ENCODE measurements at places on chromosomes 13 and 19.

GRCh38 chr19:55391702-55392615, 6.2 kb downstream of the RPL28 start:
- no peak for DNase-seq

DNA sequence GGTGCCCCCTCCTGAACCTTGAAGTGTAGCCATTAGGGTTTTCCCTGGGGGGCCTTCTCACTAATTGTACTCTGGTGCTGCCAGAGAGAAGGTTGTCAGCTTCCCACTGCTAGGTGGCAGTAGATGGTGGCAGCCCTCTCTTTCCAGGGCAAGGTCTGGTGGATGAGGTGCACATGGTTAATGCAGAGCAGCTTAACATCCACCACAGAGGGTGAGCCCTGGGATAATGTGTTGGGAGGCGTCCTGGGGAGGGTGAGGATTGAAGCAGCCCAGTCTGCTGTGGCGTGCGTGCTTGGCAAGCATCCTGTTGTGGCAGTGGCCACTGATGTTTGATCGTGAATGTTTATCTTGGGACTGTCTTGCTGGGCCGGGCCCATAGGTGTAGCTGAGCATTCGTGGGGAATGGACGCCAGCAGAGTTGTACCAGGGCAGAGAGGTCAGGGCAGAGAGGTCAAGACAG, 5.8 kb downstream of the EGLN2 start:
- DNase-seq: no peak

- no peak for DNase-seq
Observed at GRCh38 chr13:27493981-27494380, 43.6 kb upstream of the MTIF3 start.

- DNase-seq: no peak
Observed at GRCh38 chr19:44925114-44925891, 10.9 kb downstream of the APOC1 start.

GRCh38 chr19:5961969-5962945, 15.7 kb downstream of the RANBP3 start:
- no peak for DNase-seq

- DNase-seq: peak; percentile 95
Observed at GRCh38 chr19:17419621-17420474, at the start of gene MVB12A. Gene MVB12A, plus strand, starts transcription at chr19:17420047. Its CDS starts 89 bp downstream, at chr19:17420136.

- peak; percentile 14 for DNase-seq
Observed at GRCh38 chr13:46387064-46387851, at the start of gene RUBCNL. Gene RUBCNL, minus strand, starts transcription at chr13:46387252. Its CDS starts 14,777 bp downstream, at chr13:46372475.

DNA sequence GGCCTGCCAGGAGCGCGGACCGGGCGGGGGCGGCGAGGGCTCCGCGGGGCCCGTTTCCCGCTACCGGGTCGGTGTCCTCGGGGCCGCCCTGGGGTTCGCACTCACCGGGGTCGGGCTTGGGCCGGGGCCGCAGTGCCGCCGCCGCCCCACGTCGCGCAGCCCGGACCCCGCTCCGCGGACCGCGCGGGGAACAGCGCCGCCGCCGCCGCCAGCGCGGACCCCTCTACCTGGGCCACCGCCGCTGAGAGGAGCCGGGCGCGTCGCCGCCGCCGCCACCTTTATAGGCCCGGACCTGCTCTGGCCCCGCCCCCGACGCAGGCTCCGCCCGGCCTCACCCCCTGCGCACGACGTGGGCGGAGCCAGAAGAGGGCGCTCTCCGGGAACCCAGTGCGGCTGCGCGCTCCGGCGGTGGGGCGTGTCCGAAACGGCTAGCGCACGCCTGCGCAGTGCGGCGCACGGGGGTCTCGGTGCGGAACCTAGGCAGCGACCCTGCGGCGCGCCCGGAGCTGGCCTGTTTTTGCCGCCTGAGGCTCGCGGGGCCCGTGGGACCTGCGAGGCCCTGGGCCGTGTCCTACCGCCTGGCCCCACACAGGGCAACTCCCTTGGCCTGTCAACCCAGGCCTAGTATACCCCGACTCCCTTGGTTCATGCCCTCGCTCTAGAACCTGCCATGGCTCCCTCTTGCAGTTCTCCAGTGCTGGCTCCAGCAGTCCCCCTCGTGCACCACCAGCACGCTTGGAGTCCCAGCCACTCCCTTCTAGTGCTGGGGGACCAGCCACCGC, at the start of gene MKNK2:
Gene MKNK2 (minus strand): TSS at position 254 of the 782 bp plus-strand sequence. CDS start 393 bp downstream, outside the sequence.
- DNase-seq: peak; percentile 79

DNA sequence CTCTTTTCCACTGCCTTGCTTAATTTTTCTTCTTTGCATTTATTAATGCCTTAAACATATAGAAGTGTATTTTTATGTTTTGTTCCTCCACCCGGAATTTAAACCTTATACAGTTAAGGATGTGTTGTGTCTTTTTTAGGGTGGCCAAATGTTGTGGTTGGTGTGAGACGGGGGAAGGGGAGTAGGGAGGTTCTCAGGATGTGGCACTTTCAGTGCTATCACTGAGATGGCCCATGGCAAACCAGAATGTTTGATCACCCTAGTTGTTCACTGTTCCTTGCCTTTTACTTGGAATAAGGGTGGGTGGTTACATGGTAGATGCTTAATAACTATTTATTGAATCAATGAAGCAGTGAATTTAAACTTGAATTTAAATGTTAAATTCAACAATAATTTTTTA, 216.0 kb upstream of the SLITRK1 start:
- no peak for DNase-seq

GRCh38 chr19:48250290-48251025, 5.3 kb downstream of the CARD8 start:
- no peak for DNase-seq

GRCh38 chr19:2084993-2085720, 11.0 kb downstream of the MOB3A start:
- DNase-seq: no peak

DNA sequence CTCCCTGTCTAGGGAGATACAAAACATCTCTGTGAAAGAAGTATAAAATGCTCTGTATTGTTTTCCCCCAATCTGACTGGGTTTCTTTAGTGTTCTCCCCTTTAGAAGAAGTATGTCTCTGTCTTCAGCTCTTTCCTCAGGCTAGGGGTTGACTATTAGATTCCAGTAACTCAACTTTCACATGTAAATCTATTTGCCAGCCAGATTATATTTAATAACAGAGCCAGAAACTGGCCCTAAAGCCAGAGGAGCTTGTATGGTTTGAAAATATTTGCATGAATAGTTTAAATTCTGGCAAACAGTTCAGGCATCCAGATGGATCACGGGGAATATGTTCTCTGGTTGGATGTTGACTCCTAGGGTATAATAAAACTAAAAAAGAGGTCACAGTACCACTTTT, 22.3 kb upstream of the CYSLTR2 start:
- no peak for DNase-seq

DNA sequence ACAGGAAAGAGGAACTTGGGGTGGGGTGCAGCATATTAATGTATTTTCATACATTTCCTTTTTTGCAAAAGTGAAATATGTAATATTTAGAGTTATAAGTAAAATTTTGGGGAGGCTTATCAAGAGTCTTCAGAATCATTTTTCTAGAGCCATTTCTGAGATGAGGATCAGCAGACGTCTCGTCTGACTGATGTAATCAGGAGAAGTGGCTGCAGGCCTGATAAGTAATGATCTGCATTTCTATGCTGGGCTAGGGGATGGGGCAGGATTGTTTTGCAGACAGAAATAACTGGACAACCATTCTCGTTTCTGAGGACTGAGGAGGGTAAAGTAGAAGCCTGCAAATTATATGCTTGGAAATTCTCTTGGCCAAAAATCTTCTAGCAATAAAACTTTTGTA, 89.2 kb upstream of the ARGLU1 start:
- DNase-seq: no peak

DNA sequence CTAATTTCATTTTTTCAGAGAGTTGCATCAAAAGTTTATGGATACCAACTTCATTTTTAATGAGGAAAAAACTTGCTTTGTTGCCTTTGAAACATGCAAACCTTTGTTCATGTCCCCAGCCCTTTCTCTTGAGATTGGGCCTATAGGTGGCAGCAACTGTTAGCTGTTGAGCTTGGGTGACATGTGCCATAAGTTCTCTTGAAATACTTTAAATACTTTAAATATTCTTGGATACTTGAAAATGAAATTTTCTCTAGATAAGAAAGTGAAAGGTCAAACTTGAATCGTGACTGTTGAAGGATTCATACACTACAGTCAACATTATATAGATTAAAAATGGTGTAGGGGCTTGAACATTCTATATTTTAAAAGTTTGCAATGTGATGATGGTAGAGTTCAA, 294.9 kb downstream of the NDFIP2 start:
- peak; percentile 51 for DNase-seq

DNA sequence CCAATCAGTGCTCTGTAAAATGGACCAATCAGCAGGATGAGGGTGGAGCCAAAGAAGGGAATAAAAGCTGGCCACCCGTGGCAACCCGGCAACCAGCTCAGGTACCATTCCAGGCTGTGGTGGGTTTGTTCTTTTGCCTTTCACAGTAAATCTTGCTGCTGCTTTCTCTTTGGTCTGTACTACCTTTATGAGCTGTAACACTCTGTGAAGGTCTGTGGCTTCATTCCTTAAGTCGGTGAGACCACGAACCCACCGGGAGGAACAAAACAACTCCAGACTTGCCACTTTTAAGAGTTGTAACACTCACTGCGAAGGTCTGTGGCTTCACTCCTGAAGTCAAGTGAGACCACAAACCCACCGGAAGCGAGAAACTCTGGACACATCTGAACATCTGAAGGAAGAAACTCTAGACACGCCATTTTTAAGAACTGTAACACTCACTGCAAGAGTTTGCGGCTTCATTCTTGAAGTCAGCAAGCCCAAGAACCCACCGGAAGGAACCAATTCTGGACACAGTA, 16.5 kb upstream of the SPACA6 start:
- no peak for DNase-seq
